Activated CD4-positive, alpha-beta T cell treated with anti-CD3 and anti-CD28 coated beads, Interleukin-2, amount 50 U/mL, for 16 hours (primary cell): ENCODE measurements at places on chromosomes 12 and 14.

- DNase-seq, result no peak
Measured at GRCh38 chr14:70924521-70924920, 17.3 kb downstream of the PCNX1 start.

DNA sequence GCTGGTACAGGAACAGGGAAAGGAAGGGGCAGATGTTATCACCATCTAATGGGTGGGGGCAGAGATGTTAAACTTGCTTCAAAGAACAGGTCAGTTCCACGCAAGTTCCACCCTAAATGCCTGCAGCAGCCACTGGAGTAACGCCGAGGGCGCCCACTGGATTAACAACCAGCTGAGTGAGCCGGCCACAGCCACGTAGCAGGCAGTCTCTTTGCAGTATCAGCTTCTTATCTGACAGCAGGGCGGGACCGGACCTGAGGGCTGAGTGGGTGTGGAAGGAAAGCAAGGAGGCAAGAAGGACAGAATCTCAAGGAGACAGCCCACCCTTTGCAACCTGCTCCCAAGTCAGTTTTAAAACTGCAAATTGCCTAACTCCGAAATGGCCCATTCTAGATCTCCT lies 38.4 kb upstream of the FOXN3 start:
- DNase-seq, result no peak

DNA sequence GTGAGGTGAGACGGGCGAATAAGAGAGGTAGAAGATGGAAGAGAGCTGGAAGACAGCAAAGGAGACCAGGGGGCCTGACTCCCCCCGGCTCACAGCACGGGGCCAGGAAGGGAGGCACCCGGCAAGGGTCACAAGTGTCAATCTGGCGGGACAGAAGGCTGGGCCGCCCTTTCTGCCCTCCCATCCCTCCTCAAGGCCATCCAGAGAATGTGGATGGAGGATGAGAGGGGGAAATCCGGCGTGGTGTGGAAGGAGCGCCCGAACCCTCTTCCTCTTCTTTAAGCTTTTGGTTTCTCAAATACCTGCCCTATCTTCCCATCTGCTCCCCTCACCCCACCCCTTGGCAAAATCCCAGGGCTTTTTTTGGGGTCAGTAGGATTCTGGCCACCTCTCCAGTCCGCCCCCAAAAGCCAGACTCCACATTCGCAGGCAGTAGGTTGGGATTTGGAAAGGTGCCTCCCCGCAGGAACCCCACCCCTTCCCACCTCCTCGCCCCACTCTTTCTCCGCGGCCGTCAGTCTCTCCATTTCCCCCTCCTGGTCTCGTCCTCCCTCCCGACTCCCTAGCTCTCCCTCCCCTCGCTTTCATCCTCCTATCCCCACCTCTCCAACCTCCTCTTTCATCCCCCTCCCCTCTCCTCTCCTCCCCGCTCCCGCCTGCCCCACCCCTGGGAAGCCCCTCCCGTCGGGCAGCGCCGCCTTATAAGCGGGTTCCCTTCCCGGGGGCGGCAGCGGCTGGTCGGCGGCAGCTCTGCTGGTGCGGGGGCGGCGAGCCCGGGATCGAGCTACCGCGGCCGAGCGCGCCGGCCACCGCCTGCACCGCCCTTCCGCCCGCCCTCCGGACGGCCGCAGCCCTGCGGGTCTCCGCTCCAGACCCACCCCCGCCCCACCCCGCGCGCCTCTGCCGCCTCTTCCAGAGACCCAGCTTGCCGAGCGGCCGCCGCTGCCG lies at the start of gene PTMS:
Gene PTMS (plus strand): TSS at position 730 of the 948 bp plus-strand sequence. CDS start 343 bp downstream, outside the sequence.
- DNase-seq, result no peak

- DNase-seq, result peak; percentile 26
Measured at GRCh38 chr14:50954811-50955372, 10.6 kb upstream of the PYGL start.

GRCh38 chr12:54047160-54047963 lies 6.3 kb upstream of the HOXC4 start:
- DNase-seq, result no peak

DNA sequence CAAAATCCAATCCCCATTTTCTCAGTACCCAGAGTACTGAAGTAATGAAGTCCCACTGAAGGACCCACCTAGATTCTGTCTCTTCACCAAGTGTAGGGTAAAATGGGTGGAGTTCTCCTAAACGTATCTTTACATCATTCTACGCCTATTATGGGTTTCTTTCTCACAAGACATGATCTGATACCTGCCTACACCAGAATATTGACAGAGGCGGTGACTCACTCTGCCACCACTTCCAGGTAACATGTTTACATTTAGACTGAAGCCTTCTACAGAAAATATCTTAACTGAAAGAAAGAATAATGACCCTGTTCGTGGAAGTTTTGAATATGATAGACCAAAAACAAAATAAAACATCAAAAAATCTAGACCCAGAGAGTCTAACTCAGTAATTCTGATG lies 89.8 kb downstream of the BTG1 start:
- DNase-seq, result peak; percentile 65

- peak; percentile 44 for DNase-seq
Measured at GRCh38 chr12:6952121-6952862, 1.1 kb downstream of the PTPN6 start.

GRCh38 chr12:96425321-96425720 lies 25.1 kb upstream of the CDK17 start:
- DNase-seq, result peak; percentile 77

DNA sequence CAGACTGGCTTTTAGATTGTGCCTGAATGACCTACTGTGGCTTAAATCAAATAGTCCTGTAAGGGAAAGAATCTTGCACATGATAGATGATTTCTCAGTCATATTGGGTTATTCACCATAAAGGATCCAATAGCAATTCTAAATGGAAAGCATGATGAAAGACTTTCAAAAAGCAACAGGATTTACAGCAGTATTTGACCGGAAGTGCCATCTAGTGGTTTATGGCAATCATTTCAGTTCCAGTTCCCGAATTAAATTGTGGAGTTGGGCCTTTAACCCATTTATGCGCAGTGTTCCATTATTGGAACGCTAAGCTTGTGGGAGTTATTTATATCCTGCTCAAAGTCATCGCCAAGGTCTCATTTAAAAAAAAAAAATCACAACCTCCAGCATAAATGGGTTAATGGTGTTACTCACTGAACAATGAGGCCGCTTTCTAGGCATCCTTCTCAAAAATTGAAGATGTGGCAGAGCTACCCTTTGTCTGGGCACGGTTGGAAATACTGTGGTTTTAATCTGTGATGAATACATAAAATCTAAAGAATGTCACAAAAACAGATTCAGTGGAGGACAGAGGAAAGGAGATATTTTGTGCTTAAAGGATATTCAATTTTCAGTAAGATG lies 60.8 kb upstream of the REP15 start:
- peak; percentile 32 for DNase-seq

- DNase-seq, result no peak
Measured at GRCh38 chr14:20827326-20827725, 24.7 kb upstream of the RNASE1 start.

GRCh38 chr12:123767613-123768012 lies 5.5 kb downstream of the DNAH10 start:
- peak; percentile 57 for DNase-seq

DNA sequence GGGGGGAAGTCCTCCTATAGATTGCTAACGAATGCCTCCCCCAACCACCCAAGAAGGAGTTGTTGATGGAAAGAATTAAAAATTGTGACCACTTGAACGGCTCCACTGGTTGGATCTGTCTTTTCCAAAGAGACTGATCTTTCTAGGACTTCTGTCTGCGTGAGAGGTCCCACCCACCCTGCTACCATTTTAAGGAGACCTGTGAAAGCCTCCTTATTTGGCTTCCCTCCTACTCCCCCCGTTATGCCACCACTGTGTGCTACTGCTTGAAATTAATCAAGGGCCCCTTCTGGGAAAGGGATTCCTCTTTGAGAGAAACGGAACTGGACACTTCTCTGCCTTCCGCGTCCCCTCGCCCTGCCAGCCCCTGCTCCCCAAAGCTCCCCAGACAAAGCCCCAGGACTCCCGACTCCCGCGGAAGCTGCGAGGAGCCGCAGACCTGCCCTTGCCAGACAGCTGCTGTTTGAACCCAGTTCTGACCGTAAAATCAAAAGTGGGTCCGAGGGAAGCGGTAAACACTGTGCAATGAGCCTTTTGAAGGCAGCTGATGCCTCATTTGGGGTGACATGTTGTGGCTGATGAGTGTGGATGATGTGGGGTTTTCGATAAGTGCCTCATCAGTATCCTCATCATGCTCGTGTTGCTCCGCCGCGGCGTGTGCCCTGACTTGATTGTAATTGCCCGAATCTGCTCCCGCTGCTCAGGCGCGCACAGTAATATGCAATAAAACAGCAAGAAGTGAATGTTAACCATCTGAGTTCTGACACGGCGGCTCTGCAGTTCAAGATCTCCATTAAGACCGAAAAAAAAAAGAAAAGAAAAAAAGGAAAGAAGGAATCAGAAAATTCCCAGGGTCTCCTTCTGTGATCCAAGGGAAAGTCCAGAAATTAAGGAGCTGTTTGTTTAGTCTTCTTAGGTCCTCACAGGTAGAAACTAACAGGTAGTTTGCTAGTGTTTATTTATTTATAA lies 48.2 kb downstream of the MBIP start:
- DNase-seq, result peak; percentile 21

GRCh38 chr12:75474116-75474515 lies 6.4 kb upstream of the GLIPR1 start:
- no peak for DNase-seq

DNA sequence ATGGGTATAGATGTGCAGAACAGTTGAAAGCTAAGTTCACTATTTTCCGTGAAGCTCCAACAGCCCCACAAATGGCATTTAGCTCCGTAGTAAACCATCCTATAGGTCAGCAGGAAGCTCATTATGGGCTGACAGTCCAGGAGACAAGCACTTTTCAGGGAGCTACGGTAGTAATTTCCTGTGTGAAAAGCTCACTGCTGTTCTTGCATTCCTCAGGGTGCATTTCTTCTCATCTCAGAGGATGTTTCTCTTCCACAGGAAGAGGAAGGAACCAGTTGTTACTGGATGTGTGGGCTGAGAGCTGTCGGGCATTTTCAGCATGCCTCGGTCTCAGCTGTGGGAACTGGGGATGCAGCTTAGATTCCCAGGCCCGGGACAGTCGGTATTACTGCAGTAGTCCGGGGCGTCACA lies 72.8 kb downstream of the GALNT4 start:
- DNase-seq, result no peak

DNA sequence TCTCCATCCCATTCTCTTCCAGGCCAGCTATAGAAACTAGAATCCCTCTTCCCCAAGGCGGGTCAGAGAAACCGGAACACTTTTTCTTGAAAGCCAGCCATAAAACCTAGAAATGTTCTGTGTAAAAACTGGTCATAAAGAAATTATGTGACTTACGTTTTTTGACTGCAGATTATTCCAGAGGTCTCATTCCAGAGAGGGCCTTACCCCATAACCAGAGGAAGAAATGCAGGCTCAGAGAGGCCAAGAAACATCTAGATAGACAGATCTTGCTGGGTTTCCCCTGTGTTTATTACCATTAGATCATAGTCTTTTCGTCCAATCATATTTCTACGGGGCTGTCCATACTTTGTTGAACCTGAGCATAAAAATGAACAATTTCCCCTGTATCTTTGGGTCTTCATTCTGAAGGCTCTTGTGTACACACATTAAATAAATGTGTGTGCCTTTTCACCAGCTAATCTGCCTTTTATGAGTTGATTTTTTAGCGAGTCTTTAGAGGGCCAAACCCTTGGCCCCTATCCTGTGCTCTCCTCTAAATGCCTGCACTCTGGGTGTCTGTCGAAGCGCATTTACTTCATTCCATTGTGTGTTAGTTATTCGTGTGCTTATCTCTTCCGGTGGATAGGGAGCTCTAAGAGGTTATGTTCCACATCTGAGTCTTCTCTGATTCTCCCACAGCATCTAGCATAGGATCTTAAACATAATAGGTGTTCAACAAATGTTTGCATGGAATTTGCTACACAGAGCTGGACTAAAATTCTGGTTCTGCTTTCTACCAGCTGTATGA lies 163.0 kb downstream of the ADCK1 start:
- no peak for DNase-seq

DNA sequence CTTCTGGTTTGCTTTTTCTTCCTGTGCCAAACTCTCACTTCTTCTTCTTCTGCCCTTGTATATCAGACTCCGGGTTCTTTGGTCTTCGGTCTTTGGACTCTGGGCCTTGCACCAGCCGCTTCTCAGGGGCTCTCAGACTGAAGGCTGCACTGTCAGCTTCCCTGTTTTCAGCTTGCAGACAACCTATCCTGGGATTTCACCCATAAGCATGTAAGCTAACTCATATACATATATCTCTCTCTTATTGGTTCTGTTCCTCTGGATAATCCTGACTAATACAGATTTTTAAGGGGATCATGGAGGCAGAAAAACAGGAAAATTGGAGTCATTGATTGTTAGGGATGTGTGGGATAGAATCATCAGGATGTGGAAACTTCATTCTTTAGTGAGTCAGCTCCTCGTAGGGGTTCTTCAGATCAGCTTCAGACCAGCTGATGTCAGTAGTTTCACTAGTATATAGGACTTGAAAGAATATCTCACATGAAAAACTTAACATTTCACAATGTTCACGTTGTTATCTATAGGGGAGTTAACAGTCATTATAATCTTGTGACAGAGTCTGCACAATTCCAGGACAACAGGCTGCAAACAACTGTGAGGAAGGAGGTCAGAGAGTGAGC lies 102.9 kb downstream of the RASSF9 start:
- DNase-seq, result no peak
